ENCODE measurements at places on chromosomes 4 and X.

DNA sequence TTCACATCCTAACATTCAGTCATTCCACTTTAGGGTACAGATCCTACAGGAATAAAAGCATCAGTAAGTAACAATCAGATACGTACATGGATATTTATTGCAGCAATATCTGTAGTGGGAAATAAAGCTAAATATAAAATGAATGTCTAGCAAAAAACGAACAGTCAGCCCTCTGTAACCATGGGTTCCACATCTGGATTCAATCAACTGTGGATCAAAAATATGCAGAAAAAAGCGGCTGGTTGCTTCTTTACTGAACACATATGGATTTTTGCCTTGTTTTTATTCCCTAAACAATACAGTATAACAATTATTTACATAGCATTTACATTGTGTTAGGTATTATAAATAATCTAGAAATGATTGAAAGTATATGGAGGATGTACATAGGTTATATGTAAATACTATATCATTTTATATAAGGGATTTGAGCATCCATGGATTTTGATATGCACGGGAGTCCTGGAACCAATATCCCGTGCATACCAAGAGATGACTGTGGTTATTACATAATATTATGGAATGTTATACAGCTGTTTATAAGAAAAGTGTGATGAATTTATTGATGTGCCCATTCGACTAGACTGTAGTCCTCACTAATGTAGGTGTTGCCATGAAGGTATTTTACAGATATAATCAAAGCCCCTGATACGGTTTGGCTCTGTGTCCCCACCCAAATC is 132.8 kb downstream of the ARHGEF9 start:
- no peak overlapping the region for H3K27ac ChIP-seq
- H3K36me3 ChIP-seq = peaks cover 5% of the 10 kb centered on the region
- no peak overlapping the region for H3K4me3 ChIP-seq
- H3K4me1 ChIP-seq = no peaks in the 10 kb centered on the region
- no peaks in the 10 kb centered on the region for H3K27me3 ChIP-seq

- H3K36me3 ChIP-seq = peaks cover 1% of the 10 kb centered on the region
- H3K27ac ChIP-seq = no peak overlapping the region
- no peaks in the 10 kb centered on the region for H3K4me1 ChIP-seq
- H3K4me3 ChIP-seq = no peak overlapping the region
- no peaks in the 10 kb centered on the region for H3K27me3 ChIP-seq
- no peak for DNase-seq
These were observed 270.3 kb downstream of the DHRSX start for GRCh38 chrX:2230457-2230856.

GRCh38 chr4:138765442-138765841 is 250.1 kb upstream of the NOCT start:
- H3K4me1 ChIP-seq = no peaks in the 10 kb centered on the region
- no peak for DNase-seq
- H3K4me3 ChIP-seq = no peak overlapping the region
- no peaks in the 10 kb centered on the region for H3K36me3 ChIP-seq

- H3K4me1 ChIP-seq = peaks cover 20% of the 10 kb centered on the region
- H3K36me3 ChIP-seq = no peaks in the 10 kb centered on the region
- no peak overlapping the region for H3K4me3 ChIP-seq
- DNase-seq = no peak
- no peak overlapping the region for H3K27ac ChIP-seq
These were observed 315.6 kb upstream of the SMIM31 start for GRCh38 chr4:164438321-164438720.

GRCh38 chr4:164058776-164059445 is 564.4 kb downstream of the TMA16 start:
- no peak for DNase-seq
- H3K4me1 ChIP-seq = no peaks in the 10 kb centered on the region
- H3K27ac ChIP-seq = no peak overlapping the region
- H3K27me3 ChIP-seq = no peaks in the 10 kb centered on the region
- no peak overlapping the region for H3K4me3 ChIP-seq

DNA sequence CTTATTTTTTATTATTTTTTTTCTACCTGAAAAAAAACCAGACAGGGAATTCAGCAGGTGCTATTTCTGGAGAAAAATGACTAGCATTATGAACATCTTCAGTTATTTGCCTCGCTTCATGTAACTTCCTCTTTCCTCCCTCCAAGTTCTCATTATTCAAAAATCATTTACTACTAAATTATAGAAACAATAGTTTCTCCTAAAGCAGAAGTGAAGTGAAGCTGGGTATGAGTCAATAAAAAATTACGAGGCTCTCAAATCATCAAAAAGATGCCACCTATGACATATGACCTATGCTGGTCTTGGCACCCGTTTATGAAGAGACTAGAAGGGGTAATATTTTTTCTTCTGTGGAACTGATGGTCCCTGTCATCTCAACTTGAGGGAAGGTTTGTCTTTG is 145.0 kb upstream of the AADAT start:
- H3K4me3 ChIP-seq = no peak overlapping the region
- H3K4me1 ChIP-seq = no peaks in the 10 kb centered on the region
- no peaks in the 10 kb centered on the region for H3K36me3 ChIP-seq
- no peaks in the 10 kb centered on the region for H3K27me3 ChIP-seq

- H3K4me3 ChIP-seq = peak overlapping the region; percentile 38
- H3K36me3 ChIP-seq = no peaks in the 10 kb centered on the region
- DNase-seq = no peak
- peak overlapping the region; percentile 97 for H3K27ac ChIP-seq
- no peaks in the 10 kb centered on the region for H3K27me3 ChIP-seq
- H3K4me1 ChIP-seq = peaks cover 28% of the 10 kb centered on the region
These were observed 835 bp upstream of the NFKB1 start for GRCh38 chr4:102500352-102500695.

DNA sequence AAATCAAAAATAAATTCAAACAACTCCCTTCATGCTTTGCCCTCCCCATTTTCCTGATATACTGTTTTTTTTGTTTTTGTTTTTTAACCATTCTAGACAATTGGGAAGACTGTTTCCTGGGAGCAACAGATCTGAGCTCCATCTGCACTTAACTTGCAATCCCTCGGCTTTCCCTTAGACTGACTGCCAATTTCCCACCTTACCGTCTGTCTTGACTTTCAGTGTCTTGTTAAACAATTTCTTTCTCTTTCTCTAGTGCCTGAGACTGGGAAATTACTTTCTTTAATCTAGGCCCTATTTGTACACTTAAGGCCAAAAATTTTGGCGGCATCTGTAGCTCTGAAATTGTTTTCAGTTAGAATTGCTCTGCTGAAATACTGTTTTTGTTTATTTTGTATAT is 326.3 kb downstream of the LDB2 start:
- H3K4me3 ChIP-seq = no peak overlapping the region
- no peak overlapping the region for H3K27ac ChIP-seq
- H3K27me3 ChIP-seq = no peaks in the 10 kb centered on the region
- H3K36me3 ChIP-seq = no peaks in the 10 kb centered on the region

DNA sequence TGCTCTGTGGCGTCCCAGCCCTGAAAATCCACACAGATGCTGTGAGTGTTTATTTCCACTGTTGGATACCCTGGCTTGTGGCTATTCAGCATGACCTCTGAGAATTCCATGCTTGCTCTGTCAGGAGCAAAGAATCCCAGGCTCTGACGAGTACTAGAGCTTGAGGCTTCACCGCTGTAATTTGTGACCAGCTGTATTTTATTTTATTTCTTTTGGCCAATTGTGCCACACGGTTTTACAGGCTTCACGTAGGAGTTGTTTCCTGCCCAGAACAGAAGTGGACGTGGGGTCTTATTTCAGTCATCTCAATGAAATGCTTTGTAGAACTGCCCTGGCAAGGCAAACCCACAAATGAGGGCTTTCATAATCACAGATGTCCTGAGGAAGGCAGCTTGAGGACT is 69.4 kb upstream of the CLDN34 start:
- H3K27me3 ChIP-seq = no peaks in the 10 kb centered on the region
- peaks cover 3% of the 10 kb centered on the region for H3K4me1 ChIP-seq
- H3K36me3 ChIP-seq = no peaks in the 10 kb centered on the region
- H3K27ac ChIP-seq = no peak overlapping the region
- no peak overlapping the region for H3K4me3 ChIP-seq

DNA sequence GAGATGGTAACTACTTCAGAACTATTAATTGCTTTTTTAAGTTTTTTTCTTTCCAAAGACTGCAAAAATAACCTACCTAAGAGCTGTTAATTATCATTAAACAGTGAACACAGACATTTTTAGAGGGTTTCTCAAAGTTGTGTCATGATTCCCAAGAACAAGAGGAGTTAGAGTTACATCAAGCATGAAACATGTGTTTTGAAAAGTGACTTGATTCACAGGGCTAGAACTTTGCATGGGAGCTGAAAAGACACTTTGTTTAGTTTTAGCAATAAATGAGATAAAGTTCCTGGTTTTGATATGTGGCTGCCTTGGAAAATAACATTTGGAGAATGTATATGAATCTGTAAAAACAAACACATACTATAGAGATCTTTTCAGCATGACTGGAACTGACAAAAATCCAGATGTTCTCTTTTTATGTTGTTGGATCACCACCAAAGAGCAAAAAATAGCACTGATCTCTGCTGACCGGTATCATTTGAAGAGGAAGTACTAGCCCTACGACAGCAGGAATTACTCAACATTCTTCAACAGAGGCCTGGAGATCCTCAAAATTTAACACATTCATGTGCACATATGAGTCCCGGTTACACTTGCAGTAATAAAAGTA is 173.0 kb upstream of the PCDH18 start:
- H3K36me3 ChIP-seq = no peaks in the 10 kb centered on the region
- no peak overlapping the region for H3K27ac ChIP-seq
- H3K27me3 ChIP-seq = no peaks in the 10 kb centered on the region
- H3K4me1 ChIP-seq = no peaks in the 10 kb centered on the region
- DNase-seq = no peak

- no peaks in the 10 kb centered on the region for H3K36me3 ChIP-seq
- H3K4me1 ChIP-seq = peaks cover 26% of the 10 kb centered on the region
- no peaks in the 10 kb centered on the region for H3K27me3 ChIP-seq
- H3K27ac ChIP-seq = no peak overlapping the region
These were observed 11.5 kb upstream of the TLR1 start for GRCh38 chr4:38815885-38816782.

DNA sequence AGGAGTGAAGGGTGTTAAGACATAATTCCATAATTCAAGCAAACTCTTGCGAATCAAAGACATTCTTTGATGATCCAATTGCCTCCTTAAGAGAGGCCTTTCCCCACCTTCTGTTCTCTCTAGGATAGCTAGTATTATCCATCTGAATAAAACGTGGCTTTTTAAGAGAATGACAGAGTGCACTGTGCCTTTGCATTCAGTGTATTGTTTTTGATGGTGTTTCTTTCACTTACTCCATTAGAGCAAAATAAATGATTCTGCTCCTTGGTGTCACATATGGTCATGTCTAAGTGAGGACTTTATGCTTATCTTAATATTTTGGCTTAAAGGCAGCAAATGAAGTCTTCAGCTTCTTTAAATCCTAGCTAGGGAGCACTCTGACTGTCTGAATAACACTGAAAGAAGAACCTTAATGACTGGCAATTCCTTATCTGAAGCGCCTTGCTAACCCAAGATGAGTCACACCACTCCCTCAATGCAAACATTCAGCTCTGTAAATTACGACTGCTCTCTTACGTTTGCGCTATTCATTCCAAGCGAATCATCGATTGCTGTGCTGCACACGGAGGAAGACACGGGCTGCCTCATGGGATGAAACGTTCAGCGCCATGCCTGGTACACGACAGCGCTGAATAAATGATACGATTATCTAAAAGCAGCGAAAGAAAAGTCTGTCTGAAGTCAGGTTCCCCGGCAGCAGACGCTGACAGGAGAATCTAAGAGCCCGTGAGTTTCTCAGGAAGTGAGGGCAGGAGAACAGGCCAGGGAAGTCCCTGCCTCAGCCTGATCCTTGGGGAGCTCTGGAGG is 35.1 kb upstream of the GEMIN8 start:
- no peak for DNase-seq
- H3K27ac ChIP-seq = no peak overlapping the region
- H3K4me1 ChIP-seq = no peaks in the 10 kb centered on the region
- no peaks in the 10 kb centered on the region for H3K36me3 ChIP-seq
- H3K4me3 ChIP-seq = no peak overlapping the region

- no peaks in the 10 kb centered on the region for H3K27me3 ChIP-seq
- peak; percentile 21 for DNase-seq
- H3K4me1 ChIP-seq = no peaks in the 10 kb centered on the region
- no peaks in the 10 kb centered on the region for H3K36me3 ChIP-seq
These were observed 287.7 kb upstream of the PCDH18 start for GRCh38 chr4:137819964-137820383.

- H3K4me3 ChIP-seq = peak within 1 kb of the TSS; percentile 90
- peak within 1 kb of the TSS; percentile 68 for H3K27ac ChIP-seq
- no peaks in the 10 kb centered on the region for H3K36me3 ChIP-seq
- no peaks in the 10 kb centered on the region for H3K27me3 ChIP-seq
- H3K4me1 ChIP-seq = peaks cover 26% of the 10 kb centered on the region
These were observed at the start of gene TMEM131L for GRCh38 chr4:153466081-153466948. Gene TMEM131L (plus strand): TSS chr4:153466360. CDS start chr4:153466398, 38 bp downstream.

DNA sequence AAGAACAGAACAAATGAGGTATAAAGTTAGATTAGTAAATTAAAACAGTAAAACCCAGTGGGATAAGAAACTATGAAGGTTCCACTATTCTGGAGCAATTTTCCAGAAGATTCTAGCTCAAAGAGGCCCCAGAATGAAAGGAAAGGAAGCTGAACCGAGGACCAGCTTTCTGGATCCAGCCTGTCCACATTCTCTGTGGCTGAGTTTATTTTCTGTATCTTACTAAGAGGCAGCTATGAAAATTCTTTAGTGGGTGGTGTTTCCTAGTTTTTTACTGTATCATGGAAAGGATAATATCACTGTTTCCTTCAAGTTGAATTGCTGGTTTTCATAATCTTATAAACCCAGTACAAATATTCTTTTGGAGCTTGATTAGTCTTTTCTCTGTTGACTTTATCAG is 11.8 kb downstream of the DAPP1 start:
- no peak for DNase-seq
- H3K4me1 ChIP-seq = peaks cover 45% of the 10 kb centered on the region
- no peaks in the 10 kb centered on the region for H3K36me3 ChIP-seq

DNA sequence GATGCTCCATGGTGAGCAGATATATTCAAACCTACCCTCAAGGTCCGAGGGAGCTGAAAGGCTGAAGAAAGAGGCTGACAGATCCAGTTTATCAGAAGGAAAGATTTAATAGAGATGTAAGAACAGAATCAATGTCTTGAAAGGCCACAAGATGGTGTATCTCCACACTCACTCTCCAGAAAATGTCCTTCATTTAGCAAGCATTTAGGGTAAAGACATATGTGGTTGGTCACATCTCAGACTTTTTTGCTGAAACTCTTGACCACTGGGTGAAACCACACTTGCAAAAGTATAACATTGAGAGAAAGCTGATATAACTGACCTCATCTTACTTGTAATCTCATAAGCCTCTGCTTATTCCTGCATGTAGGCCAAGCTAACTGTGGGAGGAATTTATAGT is 745.8 kb upstream of the GALNTL6 start:
- H3K36me3 ChIP-seq = no peaks in the 10 kb centered on the region
- H3K27me3 ChIP-seq = no peaks in the 10 kb centered on the region
- no peak for DNase-seq
- no peaks in the 10 kb centered on the region for H3K4me1 ChIP-seq
- no peak overlapping the region for H3K27ac ChIP-seq

GRCh38 chr4:123589301-123589700 is 192.7 kb downstream of the SPRY1 start:
- H3K36me3 ChIP-seq = no peaks in the 10 kb centered on the region
- H3K27me3 ChIP-seq = no peaks in the 10 kb centered on the region

GRCh38 chr4:48798117-48798516 is 18.0 kb upstream of the FRYL start:
- H3K36me3 ChIP-seq = no peaks in the 10 kb centered on the region
- H3K27ac ChIP-seq = no peak overlapping the region
- H3K4me1 ChIP-seq = peaks cover 5% of the 10 kb centered on the region
- DNase-seq = no peak

- H3K4me3 ChIP-seq = peak overlapping the region; percentile 54
- H3K27me3 ChIP-seq = no peaks in the 10 kb centered on the region
- DNase-seq = no peak
- peaks cover 5% of the 10 kb centered on the region for H3K36me3 ChIP-seq
- H3K4me1 ChIP-seq = peaks cover 17% of the 10 kb centered on the region
These were observed 1.5 kb downstream of the IRF2 start for GRCh38 chr4:184472614-184473498.

All from keratinocyte (primary cell).